OCI-LY7 (cell line): ENCODE measurements at places on chromosomes 3 and 15.

- peak; percentile 70 for DNase-seq
Measured at GRCh38 chr3:51671734-51672475, 853 bp downstream of the TEX264 start.

- DNase-seq: no peak
Measured at GRCh38 chr15:51702710-51703109, 21.4 kb downstream of the SCG3 start.

- DNase-seq: no peak
Measured at GRCh38 chr3:99393961-99394360, 244.4 kb upstream of the COL8A1 start.

DNA sequence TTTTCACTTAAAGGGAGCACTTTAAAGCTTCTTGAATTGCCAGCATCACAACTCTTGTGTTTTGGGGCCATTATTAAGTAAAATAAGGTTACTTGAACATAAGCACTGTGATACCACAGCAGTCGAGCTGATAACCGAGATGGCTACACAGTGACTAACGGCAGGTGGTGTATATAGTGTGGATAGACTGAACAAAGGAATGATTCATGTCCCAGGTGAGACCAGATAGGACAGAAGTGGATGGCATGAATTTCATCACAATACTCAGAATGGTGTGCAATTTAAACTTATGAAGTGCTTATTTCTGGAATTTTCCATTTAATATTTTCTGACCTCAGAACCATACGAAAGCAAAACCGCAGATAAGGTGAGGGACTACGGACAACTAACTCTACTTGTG is 40.2 kb downstream of the PBRM1 start:
- no peak for DNase-seq

DNA sequence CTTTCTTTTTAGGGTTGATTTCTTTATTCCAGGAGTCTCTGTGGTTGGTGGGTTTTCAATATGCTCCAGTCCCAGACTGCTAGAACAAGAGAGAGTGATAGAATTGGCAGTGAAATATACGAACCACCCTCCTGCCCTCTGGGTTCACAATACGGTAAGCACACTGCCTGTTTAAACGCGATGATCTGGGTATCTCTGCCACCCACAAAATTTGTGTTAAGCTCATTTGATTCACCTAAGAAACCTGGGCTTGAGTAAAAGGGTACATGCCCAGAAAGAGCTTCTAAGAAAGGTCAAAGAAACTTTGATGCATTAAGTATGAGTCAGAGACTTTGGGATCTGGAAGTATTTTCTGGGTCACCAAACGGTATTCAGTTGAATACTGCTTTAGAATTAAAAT is 29.8 kb downstream of the OXNAD1 start:
- DNase-seq: no peak

- DNase-seq: peak; percentile 17
Measured at GRCh38 chr3:131174752-131175151, 148.1 kb downstream of the NEK11 start.

DNA sequence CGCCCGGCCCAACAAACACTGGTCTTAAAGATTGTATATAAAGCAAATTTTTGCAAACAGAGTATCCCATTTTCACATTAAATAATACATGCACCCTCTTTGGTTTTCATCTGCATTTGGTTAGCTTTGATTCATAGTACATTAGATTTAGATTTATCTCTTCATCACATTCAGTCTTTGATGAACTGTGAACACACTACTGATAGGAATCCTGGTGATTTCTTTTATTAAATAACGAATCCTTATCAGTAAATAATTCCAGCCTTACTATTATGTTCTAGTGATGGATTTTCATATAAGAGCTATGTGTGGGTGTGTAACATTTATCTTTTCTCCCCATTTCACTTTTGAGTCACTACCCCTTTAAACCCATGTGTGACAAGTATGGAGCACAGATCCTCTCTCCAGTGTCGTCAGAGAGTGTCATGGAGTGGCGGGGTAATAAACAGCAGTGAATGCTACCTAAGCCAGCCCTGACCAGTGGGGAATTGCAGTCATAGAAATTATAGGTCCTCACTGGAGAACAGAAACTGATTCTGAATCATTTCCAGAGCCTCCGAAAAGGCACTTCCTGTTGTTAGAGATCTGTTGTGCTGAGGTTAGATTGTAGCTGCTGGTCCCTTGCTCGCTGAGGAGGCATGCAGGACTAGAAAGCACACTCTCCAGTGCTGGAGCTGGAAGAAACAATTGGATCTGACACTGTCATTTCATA is 22.0 kb downstream of the SLC7A14 start:
- DNase-seq: no peak

- no peak for DNase-seq
Measured at GRCh38 chr3:145183261-145183660, 977.7 kb downstream of the PLOD2 start.

- no peak for DNase-seq
Measured at GRCh38 chr3:135325096-135325495, 530.0 kb downstream of the EPHB1 start.

DNA sequence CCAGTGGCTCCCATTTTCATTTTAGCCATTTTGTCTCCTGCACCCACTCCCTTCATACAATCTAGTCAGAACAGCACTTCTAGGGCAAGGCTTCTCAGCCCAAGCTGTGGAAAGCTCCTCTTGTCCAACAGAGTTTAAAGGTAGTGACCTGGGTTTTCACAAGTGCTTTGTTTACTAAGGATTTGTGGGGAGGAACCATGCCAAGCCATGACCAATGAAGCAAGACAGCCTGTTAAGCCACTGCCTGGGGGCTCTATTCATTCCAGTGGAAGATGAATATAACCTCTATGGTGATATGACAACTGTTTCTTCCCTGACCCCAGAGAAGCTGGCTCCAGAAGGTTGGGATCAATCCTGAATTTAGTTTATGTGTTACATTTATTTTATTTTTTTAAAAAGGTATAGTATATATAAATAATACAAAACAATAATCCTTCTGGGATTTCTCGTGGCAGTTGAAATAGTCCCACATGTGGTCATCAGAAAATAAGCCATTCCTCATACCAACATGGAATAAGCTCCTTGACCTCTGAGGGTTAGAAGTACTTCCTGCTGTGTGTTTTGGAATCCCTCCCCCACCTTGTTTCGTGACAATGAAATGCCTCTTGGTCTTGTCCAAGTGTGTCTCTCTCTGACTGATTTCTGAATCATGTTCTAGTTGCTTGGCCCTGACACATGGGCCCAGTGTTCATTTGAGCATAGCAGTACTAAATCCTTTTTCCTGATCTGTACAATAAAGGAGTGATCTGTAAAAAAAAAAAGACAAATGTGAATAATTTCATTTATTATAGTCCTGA is 13.3 kb upstream of the THUMPD3 start:
- DNase-seq: no peak

- DNase-seq: no peak
Measured at GRCh38 chr3:194407423-194407822, 8.4 kb upstream of the GP5 start.

DNA sequence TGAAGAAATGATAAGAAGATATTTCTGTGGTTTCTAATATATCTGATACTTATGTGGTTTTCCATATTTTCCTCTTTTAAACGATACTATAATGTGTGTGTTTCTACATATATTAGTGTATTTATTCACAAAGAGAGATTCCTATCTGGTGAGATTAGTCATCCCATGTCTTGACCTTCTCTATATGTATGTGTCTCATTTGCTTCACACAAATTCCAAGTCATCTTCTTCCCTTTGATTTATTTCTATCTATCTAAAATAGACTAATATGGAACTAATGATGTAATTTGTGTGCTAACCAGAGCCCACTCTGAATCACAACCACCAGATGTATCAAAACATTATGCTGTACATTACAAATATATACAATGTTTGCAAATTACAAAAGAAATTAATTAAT is 154.7 kb upstream of the KCNMB2 start:
- no peak for DNase-seq

- no peak for DNase-seq
Measured at GRCh38 chr3:52524752-52525679, 8.6 kb downstream of the NT5DC2 start.

DNA sequence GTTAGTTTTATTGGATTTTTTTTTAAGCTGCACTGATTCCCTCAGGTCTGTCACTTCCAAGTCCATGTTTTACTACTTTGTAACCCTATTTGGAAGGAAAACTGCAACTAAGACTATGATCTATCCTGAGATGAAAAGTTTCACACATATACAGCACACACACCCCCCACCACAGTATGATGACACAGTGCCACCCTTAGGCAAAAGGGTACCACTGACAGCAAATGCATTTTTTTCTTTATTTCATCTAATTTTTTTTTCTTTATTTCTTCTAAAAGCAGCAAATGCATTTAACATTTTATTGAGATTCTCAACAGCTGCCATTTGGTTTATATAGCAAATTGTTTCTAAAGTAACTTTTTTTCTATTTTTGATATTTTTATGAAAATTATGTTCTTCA is 21.2 kb downstream of the NGRN start:
- peak; percentile 59 for DNase-seq

- DNase-seq: peak; percentile 77
Measured at GRCh38 chr3:132343018-132343612, 25.9 kb downstream of the ACP3 start.

- no peak for DNase-seq
Measured at GRCh38 chr3:127291611-127292010, 3.8 kb upstream of the PRR20G start.

DNA sequence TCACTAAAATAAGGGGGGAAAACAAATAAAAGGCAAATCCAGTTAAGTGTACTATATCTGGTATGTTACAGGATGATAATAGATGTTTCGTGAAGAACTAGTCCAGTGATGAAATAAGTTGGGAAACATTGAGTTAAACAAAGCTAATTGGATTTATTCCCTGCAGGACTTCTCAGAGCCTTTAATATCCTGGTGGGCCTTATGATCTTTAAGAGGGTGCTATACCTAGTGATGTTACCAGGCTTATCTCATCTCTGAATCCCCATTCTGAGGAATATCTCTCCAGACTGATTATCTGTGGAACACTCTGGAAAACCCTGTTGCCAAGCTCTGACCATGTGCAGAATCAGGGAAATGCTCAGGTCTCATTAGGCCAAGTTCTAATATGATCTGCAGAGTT is 54.8 kb upstream of the POMGNT2 start:
- DNase-seq: no peak

- DNase-seq: no peak
Measured at GRCh38 chr3:128379367-128380160, 87.1 kb downstream of the DNAJB8 start.

GRCh38 chr3:182829761-182830405 is 36.6 kb downstream of the ATP11B start:
- no peak for DNase-seq

GRCh38 chr3:188786424-188786823 is 385.3 kb upstream of the TPRG1 start:
- no peak for DNase-seq

DNA sequence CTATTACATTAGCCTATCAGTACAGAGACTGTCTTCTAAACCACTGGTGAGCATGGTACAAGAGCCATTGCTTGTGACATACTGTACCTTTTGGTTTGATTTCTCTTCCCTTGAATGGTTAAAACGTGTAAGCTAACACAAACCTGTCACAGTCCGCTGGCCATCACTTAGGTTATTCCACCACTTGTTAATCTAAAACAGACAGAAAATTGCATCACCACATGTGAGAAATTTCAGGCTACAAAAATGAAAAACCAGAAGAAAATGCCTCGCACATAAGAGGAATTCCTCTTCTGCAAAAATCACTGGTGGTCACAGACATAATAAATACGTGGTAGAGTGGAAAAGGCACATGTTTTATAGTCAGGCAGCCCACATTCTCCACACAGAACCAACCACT is 22.1 kb downstream of the PARL start:
- no peak for DNase-seq

GRCh38 chr3:82764521-82764920 is 1003.1 kb upstream of the GBE1 start:
- no peak for DNase-seq

DNA sequence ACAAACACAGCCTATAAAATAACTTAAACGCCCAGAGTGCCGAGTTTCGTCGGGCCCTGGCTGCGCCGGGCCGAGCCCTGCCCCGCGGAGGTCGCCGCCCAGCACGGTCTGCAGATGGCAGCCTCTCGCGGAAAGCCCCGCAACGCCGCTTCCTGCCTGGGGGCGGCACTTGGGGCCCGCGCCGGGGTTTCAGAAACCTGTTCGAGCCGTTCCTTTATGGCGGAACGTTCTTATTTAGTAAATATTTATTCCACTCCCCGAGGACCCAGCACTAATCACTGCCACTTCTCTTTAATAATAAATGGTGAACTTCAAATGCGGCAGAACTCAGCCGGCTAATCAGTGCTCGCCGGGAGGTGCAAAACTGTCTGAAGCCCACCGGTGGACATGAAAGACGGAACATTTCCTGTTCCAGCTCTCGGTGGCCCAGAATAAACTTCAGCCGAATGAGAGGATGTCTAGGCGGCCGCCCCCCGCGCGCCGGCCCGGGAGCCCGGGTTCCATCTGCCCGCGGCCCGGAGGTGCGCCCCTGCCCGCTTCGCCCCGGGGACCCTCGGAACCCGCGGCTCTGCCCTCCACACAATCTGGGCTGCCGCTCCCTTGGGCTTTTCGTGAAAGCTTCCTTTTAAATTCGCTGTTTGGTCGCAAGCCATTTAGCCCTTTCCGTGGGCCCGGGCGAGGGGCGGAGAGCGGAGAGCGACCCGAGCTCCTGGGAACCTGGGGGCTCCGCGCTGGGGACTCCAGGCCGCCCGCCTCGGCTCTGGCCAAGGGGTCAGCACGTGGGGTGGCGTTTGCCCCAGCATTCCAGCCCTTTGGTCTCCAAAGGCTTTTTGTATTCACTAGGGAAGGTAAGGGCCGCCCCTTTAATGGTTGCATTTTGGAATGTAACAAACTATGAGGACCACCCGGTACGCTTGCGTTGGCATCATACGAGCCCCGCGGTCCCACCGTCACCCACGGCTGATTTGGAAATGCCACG is 110.8 kb upstream of the ATP11B start:
- peak; percentile 76 for DNase-seq

GRCh38 chr3:109900783-109901182 is 563.4 kb upstream of the DPPA4 start:
- DNase-seq: no peak

- DNase-seq: no peak
Measured at GRCh38 chr3:50269977-50270413, 1.0 kb downstream of the SEMA3B start.

- no peak for DNase-seq
Measured at GRCh38 chr3:112555535-112556170, 6.1 kb downstream of the ATG3 start.

DNA sequence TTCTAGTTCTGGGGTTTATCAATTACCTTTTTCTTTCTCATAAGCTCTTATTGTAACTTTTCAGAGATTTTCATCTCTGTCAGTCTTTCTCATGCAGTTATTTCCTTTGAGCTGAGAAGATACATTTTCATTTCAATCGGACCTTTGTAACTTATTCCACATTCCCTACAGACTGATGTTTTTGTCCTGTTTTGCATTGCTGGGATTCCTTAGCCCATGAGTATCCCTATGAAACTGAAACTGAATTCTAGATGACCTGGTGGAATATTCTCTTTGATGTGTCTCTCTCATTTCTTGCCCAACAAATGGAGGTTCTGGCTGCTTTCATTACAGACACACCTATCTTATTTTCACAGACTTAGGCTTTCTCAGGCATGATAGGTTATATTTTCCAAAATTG is 10.5 kb upstream of the EPHA6 start:
- DNase-seq: no peak

- no peak for DNase-seq
Measured at GRCh38 chr3:150557725-150558124, 11.1 kb downstream of the EIF2A start.

GRCh38 chr3:52221563-52222318 is 3.7 kb downstream of the TLR9 start:
- no peak for DNase-seq
